ENCODE measurements at places on chromosomes 13 and 19. TPM values are rescaled to one million over a fixed set of nuclear protein-coding genes. Genes with fewer than 3 reads are reported as not detected.

The CLDND2 gene
- not detected for total RNA-seq

The ZSCAN4 gene
- not detected for total RNA-seq

The CRX gene
- total RNA-seq = not detected

The DCT gene
- total RNA-seq = 0.05 TPM

The IRGC gene
- total RNA-seq = not detected

DNA sequence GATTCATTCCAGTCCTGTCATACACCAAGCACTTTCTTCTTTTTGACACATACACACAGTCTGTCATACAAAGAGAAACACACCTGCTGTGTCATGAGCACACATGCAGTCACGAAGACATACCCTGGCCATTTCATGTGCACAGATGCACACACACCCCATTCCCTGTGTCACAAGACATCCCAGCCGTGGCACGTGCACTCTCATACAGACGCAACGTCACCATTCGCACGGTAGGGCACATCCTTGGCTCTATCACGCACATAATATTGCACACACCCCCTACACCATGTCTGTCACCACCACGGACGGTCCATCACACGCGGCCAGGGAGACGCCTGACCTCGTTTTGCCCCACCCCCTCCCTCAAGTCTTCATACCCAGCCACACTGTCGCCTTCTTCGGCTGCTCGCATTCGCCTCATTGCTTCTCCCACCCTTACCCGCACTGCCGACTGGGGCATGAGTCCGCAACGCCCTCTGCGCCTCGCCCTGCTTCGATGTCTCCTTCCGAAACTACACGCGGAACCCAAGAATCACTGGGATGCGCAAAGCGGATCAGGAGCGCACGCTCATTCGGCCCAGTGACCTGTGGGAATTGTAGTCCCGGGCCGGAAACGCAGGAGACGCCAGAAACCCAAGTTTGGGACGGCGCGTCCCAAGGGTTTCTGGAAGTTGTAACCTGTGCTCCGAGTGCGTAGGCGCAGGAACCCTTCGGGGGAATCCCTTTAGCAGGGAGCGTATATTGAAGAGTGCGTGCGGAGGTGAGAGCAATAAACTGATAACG is 6.8 kb upstream of the ZNF283 start:
- no peak for DNase-seq

DNA sequence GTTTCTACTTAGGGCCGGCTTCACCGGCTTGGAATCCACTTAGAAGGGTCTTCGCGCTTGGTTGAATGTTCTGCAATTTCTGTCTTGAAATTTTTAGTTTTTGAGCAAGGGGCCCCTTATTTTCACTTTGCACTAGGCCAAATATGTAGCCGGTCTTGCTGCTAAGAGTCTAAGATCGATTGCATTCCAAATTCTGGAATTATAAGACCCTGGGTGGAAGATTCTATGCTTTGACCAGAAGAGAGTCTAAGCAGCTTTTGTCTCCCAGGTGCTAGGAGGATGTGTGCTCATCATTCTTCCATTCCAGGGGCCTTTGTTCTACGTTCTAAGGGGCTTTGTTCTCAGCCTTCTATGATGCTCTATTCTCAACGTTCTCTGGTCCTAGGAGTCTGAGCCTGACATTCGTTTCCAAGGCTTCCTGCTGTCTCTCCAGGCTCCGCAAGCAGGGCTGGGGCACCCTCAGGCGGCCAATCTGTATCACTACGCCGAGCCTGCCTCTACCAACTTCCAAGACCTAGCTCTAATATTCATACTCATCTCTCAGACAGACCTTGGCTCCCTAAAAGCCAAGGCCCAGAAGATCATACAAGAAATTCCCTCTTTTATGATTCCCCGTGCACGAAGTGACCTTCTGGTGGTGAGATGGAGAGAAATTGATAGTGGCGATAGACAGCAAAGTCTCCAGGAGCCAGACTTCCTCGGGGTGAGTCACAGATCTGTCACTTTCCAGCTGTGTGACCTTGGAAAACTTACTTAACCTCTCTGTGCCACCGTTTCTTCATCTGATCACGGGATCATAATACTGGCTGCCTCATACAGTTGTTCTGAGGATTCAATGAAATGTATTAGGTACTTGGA is 982 bp upstream of the DACT3 start:
- peak; percentile 78 for DNase-seq

- DNase-seq = peak; percentile 85
Measured at GRCh38 chr19:44746946-44747738, 1.4 kb upstream of the BCL3 start.

GRCh38 chr19:14091813-14092462 is 1.4 kb upstream of the SAMD1 start:
- no peak for DNase-seq

DNA sequence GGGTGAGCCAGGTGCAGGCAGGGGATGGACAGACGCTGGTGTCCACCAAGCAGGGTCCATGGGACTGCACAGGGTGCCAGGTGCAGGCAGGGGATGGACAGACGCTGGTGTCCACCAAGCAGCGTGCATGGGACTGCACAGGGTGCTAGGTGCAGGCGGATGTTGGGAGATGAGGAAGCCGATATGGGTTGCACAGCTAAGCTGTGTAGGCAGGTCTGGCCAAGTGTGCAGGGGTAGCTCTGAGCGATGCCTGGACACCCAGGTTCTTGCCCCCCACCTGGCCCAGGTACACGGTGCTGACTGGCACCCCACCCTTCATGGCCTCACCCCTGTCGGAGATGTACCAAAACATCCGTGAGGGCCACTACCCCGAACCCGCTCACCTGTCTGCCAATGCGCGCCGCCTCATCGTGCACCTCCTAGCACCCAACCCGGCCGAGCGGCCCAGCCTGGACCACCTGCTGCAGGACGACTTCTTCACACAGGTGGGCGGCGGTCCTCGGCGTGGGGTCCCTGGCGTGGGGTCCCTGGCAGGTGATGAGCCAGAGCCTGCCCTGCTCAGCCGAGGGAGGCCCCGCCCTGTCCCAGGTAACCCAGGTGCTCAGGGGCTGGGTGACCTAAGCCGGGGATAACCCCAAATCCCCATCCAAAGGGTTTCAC is 3.9 kb downstream of the PLK5 start:
- DNase-seq = no peak

DNA sequence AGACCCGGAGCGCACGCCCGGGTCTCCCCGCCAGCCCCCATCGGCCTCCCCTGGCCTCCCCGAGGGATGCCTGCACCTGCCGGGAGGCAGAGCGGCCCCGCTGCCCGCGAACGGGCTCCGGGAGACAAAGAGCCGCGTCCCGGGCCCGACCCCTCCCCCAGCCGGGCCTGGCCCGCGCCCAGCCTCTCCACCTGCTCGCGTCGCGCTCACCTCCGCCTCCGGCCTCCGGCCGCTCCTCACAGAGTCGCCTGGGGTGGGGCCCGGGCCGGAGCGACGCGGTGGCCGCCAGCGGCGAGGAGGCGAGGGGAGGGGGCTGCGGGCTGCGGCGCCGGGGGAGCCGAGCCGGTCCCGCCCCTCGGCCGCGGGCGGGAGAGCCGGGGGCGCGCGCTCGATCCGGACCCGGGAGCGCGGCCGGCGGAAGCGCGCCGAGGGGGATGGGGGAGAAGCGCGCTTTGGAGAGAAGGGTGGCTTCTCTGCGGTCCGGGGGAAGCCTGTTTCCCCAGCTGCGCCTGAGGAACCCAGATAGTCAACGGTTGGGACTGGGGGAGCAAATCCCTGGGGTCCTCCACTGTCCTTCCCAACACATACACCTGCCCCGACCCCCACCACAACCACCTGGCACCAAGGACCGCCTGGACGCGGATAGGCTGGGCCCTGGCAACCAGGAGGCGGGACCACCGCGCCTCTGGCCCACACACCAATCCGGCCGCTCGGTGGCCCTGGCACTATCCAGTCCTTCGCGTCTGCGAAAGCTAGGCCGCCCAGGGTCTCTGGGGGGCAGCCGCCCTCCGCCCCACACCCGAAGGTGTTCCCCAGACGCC is at the start of gene PRR36:
Gene PRR36, minus strand, starts transcription at position 315 of the 821 bp plus-strand sequence. CDS start 701 bp downstream, outside the sequence.
- no peak for DNase-seq

DNA sequence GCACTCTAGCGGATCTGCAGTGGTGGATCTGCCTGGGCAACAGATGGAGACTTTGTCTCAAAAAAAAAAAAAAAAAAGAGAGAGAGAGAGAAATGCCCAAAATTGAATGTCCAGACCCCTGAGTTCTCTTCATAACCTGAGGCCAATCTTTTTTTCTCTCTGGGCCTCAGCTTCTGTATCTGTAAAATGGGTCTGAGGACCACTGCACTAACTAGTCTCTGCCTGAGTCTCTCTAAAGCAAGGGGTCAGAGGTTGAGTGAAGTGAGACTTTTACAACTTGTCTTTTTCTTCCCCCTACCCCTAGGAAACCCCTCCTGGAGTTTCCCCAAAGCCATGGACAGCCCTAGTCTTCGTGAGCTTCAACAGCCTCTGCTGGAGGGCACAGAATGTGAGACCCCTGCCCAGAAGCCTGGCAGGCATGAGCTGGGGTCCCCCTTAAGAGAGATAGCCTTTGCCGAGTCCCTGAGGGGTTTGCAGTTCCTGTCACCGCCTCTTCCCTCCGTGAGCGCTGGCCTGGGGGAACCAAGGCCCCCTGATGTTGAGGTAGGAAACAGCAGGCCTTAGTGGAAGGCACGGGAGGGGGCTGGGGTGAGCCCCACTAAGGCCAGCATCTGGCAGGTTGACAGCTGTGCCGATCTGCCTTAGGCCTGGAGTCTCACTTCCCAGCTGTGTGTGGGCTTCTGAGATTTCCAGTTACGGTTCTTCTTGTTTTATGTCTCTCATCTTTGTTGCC is 1.8 kb downstream of the TMEM91 start:
- DNase-seq = no peak

GRCh38 chr19:52786078-52786463 is 520 bp downstream of the ZNF600 start:
- DNase-seq = no peak

DNA sequence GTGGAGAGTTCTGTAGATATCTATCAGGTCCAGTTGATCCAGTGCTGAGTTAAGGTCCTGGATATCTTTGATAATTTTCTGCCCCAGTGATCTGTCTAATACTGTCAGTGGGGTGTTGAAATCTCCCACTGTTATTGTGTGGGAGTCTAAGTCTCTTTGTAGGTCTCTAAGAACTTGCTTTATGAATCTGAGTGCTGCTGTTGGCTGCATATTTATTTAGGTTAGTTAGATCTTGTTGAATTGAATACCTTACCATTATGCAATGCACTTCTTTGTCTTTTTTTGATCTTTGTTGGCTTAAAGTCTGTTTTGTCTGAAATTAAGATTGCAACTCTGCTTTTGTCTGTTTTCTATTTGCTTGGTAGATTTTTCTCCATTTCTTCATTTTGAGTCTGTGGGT is 15.4 kb downstream of the AP1M1 start:
- DNase-seq = no peak

- peak; percentile 3 for DNase-seq
Measured at GRCh38 chr19:33227242-33227650, 1.6 kb upstream of the SLC7A10 start.

- no peak for DNase-seq
Measured at GRCh38 chr13:111630406-111630805, 310.0 kb downstream of the TEX29 start.

DNA sequence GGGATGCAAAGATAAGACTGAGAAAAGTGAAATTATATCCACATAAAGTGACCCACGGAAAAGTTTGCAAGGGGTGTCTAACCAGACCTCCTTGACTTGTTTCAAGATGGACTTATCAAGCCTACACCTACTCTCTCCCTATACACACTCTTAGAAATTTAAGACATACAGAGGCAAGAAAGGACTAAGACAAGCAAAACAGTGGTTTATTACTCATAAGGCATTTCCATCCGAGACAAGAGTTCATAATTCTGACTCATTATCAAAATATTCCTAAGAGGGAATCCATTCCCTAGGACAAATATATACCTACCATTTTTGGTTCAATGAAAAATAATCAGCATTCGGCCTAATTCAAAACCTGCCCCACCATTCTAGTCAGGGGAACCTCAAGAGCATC is 232.6 kb upstream of the GPC6 start:
- no peak for DNase-seq

DNA sequence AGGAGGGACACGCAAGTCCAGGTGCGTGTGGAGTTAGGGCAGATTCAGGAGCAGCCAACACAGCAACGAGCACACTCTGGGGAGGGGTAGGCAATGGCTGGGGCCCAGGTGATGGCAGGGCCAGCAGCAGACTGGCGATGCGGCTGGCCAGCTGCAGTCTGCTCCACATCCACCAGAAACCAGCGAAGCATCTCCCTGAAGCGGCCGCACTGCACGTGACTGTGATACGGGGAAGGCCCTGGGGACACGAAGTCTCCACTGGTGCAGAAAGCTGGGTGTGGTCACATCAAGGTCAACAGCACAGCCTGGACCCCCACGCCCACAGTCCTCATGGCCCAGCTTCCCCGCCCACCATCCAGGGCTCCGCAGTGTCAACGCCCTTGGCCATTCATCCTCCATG is 21.3 kb upstream of the EPHX3 start:
- DNase-seq = no peak

GRCh38 chr13:109131698-109132257 is 502.4 kb downstream of the MYO16 start:
- DNase-seq = peak; percentile 54

- no peak for DNase-seq
Measured at GRCh38 chr19:38922482-38922881, 8.1 kb downstream of the SARS2 start.

- no peak for DNase-seq
Measured at GRCh38 chr19:3285647-3286176, 61.3 kb downstream of the CELF5 start.

DNA sequence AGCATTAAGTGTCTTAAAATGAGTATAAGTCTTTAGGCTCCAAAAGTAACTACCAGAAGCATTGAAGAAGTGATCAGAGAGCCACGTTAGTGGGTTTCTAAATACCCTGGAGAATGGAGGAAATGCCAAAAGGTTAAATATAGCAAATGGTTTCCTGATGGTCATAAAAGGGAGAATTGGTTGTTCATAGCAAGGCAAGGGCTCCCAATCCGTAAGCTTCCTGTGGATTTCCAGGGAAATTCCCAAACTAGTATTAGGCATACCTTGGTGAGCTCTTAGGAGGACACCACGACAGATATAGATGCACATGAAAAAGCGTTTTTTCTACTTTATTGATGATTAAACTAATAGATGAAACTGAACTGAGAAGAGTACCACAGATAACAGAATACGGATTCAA is 410.9 kb downstream of the FOXO1 start:
- no peak for DNase-seq

DNA sequence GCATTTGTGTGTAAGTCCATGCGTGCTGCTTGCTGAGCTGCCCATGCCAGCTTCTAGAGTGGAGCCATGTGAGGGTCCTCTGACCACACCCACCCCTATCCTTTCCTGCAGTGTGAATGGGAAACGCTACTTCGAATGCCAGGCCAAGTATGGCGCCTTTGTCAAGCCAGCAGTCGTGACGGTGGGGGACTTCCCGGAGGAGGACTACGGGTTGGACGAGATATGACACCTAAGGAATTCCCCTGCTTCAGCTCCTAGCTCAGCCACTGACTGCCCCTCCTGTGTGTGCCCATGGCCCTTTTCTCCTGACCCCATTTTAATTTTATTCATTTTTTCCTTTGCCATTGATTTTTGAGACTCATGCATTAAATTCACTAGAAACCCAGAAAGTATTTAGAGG is 10.3 kb downstream of the TBCB start:
- DNase-seq = no peak

DNA sequence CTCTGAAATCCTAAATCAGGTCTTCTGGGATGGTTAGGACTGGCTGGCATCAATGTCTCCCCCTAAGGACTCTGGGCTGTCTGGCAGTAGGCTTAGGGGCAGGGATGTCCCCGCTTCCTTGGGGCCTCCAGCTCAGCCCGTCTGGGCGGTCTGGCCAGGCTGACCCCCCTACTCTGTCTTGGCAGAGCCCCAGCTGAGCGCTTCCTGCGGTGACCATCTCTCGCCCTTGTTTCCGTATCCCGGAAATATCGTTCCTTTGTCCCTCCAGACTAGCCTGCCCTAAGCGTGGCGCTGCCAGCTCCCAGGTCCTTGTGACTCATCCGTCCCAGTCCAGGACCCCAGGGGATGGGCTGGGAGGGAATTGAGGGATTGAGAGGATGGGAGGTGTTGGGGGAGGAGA is 11.3 kb downstream of the GTPBP3 start:
- peak; percentile 23 for DNase-seq
